ENCODE measurements at places on chromosomes 3 and 15. TPM values are rescaled to one million over a fixed set of nuclear protein-coding genes. Genes with fewer than 3 reads are reported as not detected.

DNA sequence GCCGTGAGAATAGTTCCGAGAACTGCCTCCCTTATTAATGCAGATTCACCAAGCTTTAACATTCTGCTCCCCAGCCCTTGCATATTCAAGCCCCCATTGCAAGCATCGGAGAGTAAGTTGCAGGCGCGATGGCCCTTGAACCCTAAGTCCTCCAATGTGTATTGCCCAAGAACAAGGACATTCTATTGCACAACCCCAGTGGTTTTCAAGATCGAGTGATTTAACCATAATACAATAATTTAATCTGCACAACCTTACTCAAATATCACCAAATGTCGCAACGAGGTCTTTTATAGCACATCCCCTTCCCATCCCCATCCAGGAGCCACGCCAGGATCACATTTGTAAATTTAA, 21.7 kb upstream of the PLXND1 start:
- DNase-seq: no peak

- no peak for DNase-seq
These were observed 94.0 kb upstream of the PLCL2 start for GRCh38 chr3:16790432-16791400.

- DNase-seq: no peak
These were observed 254.5 kb upstream of the ROPN1 start for GRCh38 chr3:124246376-124246775.

- DNase-seq: no peak
These were observed 7.7 kb upstream of the RFTN1 start for GRCh38 chr3:16520970-16521881.

- DNase-seq: peak; percentile 32
These were observed 155.7 kb downstream of the KLF13 start for GRCh38 chr15:31482122-31482922.

- DNase-seq: no peak
These were observed 91.2 kb downstream of the HMG20A start for GRCh38 chr15:77511869-77512268.

- DNase-seq: no peak
These were observed 454.6 kb upstream of the ARPP21 start for GRCh38 chr3:35184775-35185174.

DNA sequence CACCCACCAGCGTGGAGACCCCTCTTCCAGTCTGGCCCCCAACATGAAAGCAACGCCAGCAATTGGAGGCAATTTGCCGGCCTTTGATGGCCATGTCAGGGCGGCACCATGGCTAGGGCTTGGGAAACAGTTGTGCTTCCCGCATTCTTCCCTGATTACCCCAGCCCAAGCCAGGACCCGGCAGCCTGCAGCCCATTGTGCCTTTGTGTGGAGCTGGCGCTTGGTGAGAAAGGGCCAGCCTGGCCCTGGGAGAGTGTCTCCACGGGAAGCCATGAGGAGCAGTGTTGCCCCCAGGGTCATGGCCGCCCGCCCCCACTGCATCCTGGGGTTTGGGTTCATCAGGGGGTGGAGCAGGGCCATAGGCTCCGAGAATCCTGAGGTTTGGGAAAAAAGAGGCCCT, 66.0 kb downstream of the DNAJB8 start:
- DNase-seq: no peak

DNA sequence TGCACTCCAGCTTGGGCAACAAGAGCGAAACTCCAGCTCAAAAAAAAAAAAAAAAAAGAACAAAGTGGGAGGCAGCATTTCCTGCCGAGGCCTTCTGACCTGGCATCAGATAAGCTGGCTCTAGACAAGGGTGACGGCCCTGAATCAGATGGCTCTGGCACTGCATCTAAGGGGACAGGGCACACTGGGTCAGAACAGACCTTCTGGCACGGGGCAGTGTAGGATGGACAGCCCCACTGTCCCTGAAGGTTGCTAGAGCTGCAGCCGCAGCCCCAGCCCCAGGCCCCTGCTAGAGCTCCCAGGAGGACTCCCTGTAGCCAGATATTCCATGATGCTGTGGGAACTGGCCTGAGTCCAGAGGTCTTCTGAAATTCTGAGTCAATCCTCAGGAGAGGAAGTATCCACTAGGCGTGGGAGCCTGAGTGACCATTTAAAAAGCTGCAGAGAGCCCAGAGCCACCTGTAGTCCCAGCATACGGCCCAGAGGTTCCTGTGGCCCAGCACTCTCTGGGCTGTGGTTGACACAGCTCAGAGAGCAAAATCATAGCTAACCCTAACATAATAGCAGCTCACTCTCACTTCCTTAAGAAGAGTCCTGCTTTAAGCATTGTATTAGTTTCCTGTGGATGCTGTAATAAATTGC, 69.2 kb upstream of the MFGE8 start:
- no peak for DNase-seq

Gene PAK6
- 1.3 TPM for total RNA-seq

Gene CACNA2D3
- not detected for total RNA-seq

Gene CLDN18
- total RNA-seq: not detected

Gene GRAMD1C
- total RNA-seq: 2.2 TPM
